BJ (cell line): ENCODE measurements at places on chromosomes 11 and 22. TPM values are rescaled to one million over a fixed set of nuclear protein-coding genes. Genes with fewer than 3 reads are reported as not detected.

MPZL2 gene
- not detected in 2 replicates for polyA plus RNA-seq

ARHGEF12 gene
- 16.9 and 31.4 TPM in 2 replicates for polyA plus RNA-seq

OR52E2 gene
- not detected in 2 replicates for polyA plus RNA-seq

FXYD6 gene
- not detected in 2 replicates for polyA plus RNA-seq

SCGB2A2 gene
- not detected in 2 replicates for polyA plus RNA-seq

MRGPRX4 gene
- polyA plus RNA-seq = not detected in 2 replicates

FXYD2 gene
- polyA plus RNA-seq = not detected in 2 replicates

ACR gene
- polyA plus RNA-seq = 0.12 TPM in 1 of 2 replicates, not detected in the other

NADSYN1 gene
- polyA plus RNA-seq = 44.3 and 63.6 TPM in 2 replicates

TIMP3 gene
- polyA plus RNA-seq = 544 and 558 TPM in 2 replicates

MS4A4E gene
- not detected in 2 replicates for polyA plus RNA-seq

NXPE4 gene
- not detected in 2 replicates for polyA plus RNA-seq

CBLIF gene
- polyA plus RNA-seq = not detected in 2 replicates

MOV10L1 gene
- polyA plus RNA-seq = 5.8 and 6.6 TPM in 2 replicates

TSKU gene
- 16.0 and 27.3 TPM in 2 replicates for polyA plus RNA-seq

POTEH gene
- polyA plus RNA-seq = not detected in 2 replicates

GUCY1A2 gene
- 0.53 and 1.2 TPM in 2 replicates for polyA plus RNA-seq

TNKS1BP1 gene
- 51.1 and 73.7 TPM in 2 replicates for polyA plus RNA-seq

SCGB1D1 gene
- not detected in 2 replicates for polyA plus RNA-seq

C11orf16 gene
- not detected in 2 replicates for polyA plus RNA-seq

INS gene
- polyA plus RNA-seq = not detected in 2 replicates

DDIAS gene
- 2.7 and 4.4 TPM in 2 replicates for polyA plus RNA-seq

APOL4 gene
- 0.16 and 0.23 TPM in 2 replicates for polyA plus RNA-seq

TMEM45B gene
- polyA plus RNA-seq = not detected in 2 replicates

HBD gene
- polyA plus RNA-seq = 0.56 and 1.0 TPM in 2 replicates

IGHMBP2 gene
- 8.9 and 13.1 TPM in 2 replicates for polyA plus RNA-seq

RAB3IL1 gene
- polyA plus RNA-seq = 9.4 and 15.1 TPM in 2 replicates

CDKN1C gene
- 2.1 and 2.5 TPM in 2 replicates for polyA plus RNA-seq

ACTN3 gene
- polyA plus RNA-seq = not detected in 2 replicates

MYOD1 gene
- polyA plus RNA-seq = not detected in 2 replicates

OR8G5 gene
- not detected in 2 replicates for polyA plus RNA-seq

MAJIN gene
- not detected in 2 replicates for polyA plus RNA-seq

JAML gene
- not detected in 2 replicates for polyA plus RNA-seq

APOBEC3H gene
- 0.10 and 0.26 TPM in 2 replicates for polyA plus RNA-seq

TH gene
- not detected in 2 replicates for polyA plus RNA-seq

ZNRD2 gene
- 48.7 and 73.3 TPM in 2 replicates for polyA plus RNA-seq

PRDM10 gene
- 3.4 and 5.5 TPM in 2 replicates for polyA plus RNA-seq

ASRGL1 gene
- 0.58 and 0.75 TPM in 2 replicates for polyA plus RNA-seq

C11orf52 gene
- 2.7 and 2.9 TPM in 2 replicates for polyA plus RNA-seq
